ENCODE measurements at places on chromosomes 11 and 22.

DNA sequence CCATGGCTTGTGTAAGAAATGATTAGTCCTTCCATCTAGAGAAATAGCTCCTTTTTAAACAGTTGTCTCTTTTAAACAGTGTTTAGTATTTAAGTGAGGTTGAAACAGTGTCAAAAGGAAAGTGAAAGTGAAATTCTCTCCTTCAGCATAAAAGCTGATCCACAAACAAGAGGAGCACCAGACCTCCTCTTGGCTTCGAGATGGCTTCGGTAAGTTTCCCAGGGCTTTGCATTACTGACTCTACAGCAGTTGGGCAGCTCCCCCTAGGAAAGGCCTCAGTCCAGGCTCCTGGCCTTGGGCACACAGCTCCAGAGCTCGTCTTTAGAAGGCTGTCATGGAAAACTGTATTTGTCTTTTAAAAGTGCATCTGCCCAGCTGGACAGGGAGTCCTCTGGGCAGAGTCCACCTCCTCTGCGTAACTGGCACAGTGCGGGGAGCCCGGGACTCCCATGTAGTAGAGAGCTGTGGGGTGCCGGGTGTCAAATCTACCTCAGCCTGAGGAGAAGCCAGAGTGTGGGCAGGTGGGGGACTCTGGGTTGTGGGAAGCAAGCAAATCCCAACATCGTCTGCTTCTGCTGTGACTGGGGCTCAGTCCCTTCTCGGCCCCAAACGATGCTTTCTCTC is at the start of gene PLAAT4:
Gene PLAAT4, plus strand, starts transcription at position 140 of the 624 bp plus-strand sequence. Its CDS starts 61 bp downstream, at position 201.
- peak; percentile 74 for DNase-seq

- DNase-seq, result no peak
Measured at GRCh38 chr11:66593303-66593635, 284 bp downstream of the CCS start.

- no peak for DNase-seq
Measured at GRCh38 chr11:8756201-8756600, 73.6 kb downstream of the RPL27A start.

DNA sequence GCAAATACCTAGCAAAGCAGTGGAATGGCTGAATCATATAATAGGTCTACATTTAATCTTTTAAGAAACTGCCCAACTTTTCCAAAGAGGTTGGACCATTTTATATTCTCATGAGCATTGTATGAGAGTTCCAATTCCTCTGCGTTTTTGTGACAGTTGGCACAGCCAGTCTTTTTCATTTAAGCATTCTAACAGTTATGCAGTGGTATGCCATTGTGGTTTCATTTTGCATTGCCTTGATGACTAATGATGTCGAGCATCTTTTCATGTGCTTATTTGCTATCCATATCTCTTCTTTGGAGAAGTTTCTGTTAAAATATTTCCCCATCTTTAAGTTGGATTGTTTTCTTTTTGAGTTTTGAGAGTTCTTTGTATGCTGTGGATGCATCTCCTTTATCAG is 38.7 kb downstream of the EIF3F start:
- no peak for DNase-seq

DNA sequence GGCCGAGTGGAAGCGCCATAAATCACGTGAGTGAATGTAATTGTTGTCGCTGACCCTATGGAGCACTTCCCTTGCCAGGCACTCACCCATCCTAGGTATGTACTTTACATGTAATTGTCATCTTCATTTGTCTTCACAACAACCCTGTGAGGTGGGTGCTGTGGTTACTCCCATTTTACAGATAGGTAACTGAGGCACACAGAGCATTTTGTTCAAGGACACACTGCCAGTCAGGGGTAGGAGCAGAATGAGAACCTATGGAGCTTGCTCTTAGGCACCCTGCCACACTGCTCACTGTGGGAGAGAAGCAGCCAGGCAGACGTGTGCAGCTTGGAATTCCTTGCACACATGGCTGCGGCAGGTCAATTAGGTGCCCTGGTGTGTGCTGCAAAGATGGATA is 785 bp upstream of the EFCAB6 start:
- DNase-seq, result no peak

GRCh38 chr22:19397734-19398104 is 33.8 kb downstream of the HIRA start:
- no peak for DNase-seq

GRCh38 chr11:43269254-43269918 is 42.4 kb upstream of the API5 start:
- DNase-seq, result no peak

- no peak for DNase-seq
Measured at GRCh38 chr11:90330632-90331031, 107.8 kb upstream of the CHORDC1 start.

GRCh38 chr11:61516191-61516590 is 7.6 kb downstream of the LRRC10B start:
- no peak for DNase-seq

- DNase-seq, result no peak
Measured at GRCh38 chr11:36088266-36088972, 144.6 kb downstream of the LDLRAD3 start.

DNA sequence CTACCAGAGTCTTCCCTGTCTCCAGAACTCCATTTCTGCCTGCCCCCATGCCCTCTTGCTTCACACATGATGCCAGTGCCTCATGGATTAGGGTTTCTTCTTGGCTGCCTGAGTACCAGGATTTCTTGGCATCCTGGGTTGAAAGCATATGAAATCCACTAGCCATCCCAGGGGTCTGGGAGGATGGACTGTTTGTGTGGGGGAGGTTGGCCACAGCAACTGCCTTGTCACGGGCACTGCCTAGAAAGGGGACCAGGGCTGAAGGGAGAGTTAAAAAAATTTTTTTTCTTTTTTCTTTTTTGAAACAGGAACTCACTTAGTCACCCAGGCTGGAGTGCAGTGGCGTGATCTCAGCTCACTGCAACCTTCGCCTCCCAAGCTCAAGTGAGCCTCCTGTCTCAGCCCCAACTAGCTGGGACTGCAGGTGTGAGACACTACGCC is 4.2 kb downstream of the USP35 start:
- no peak for DNase-seq

DNA sequence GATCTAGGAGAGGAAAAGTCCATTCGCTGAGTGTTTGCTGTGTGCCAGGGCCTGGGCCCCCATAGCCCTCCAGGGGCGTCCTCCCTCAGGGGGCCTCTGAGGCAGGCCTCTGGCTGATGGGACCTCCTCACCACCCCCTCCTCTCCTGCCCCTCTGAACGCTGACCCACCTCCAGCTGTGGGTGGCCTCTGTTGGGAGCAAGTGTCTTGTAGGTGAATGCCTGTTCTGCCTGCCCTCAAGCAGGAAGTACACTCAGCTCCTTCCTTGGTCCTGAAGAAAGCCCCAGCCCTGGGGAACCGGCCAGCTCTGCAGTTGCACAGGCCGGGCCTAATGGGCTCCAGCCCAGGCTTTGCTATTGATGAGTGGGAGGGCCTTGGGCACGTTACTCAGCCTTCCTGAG is 3.5 kb downstream of the MYO7A start:
- DNase-seq, result no peak

DNA sequence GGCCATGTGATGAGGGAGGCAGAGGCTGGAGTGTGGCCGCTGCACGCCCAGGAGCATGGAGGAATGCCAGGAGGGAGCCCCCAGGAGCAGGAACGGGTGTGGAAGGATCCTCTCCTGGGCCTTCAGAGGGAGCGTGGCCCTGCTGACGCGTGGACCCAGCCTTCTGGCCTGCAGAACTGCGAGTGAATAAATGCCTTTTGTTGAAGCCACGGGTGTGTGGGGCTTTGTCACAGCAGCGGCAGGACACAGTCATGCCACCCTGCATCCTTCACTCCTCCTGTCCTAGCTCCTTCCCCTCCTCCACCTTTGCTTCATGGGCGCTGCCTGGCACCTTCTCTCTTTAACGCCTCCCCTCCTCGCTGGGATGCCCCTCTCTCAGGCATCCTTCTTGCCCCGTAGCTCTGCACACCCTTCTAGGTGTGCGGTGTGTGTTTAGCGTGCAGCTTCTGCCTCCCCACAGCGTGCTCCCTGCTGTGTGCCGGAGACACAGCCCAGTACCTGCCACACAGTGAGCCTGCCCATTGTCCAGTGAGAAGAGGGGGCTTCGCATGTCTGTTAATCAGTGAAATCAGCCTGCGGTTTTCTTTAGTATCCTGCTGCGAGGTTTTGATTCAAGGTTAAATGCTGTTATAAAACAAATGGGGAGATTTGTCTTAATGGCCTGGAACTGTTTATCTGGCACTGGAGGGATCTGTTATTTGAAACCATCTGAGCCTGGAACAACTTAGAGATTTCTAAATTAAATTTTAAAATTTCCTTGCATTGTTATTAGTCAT is 459.6 kb downstream of the TBC1D22A start:
- DNase-seq, result peak; percentile 1

GRCh38 chr11:29756871-29757270 is 260.0 kb downstream of the KCNA4 start:
- no peak for DNase-seq

- no peak for DNase-seq
Measured at GRCh38 chr22:36541831-36542411, 13.0 kb upstream of the EIF3D start.

DNA sequence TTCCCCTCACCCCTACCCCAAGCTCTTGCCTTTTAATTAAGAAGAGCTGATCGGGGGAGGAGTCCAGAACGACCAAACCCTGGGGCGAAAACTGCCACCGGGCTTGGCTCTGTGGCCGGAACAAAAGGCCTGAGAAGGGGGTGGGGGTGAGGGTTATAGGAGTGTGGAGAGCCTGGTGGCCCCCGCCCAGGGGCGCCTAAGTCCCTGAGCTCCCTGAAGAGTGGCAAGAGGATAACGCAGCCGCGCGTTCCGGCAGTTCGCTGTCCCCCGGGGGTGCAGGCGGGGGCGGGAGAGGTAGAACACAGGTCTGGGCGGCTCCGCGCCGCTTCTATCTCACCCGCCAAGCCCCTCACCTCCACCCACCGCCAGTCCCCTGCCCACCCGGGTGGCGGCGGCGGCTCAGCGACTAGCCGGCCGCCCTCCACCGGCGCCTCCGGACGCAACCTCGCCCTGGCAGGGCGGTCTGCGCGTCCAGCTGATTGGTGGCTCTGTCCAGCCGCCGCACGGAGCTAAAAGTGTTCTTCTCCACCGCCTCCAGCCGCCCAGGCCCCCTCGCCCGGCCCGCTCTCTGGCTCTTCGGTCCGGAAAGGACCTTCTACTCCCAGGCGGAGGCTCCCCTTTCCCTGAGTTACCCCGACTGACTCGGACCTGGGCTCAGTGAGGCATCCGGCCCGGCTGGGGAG is 18.7 kb upstream of the BDNF start:
- DNase-seq, result no peak

- no peak for DNase-seq
Measured at GRCh38 chr11:125273519-125274000, 109.0 kb downstream of the PKNOX2 start.

DNA sequence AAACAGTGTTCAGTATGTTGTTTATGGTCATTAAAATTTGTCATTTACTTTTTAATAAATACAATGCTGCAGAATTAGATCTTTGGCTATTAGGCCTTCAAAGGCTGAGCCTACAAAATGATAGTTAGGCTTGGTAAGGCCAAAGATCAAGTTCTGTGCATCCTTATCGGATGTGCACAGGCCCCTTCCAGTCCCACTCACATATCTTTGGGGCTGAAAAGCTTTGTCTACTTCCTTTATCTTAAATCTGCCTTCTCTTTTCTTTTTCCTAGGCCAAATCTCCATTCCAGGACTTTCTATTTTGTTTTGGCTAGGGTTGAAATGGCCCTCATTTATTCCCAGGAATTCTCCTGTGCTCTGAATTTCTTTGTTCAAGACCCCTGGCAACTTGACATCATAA is 3.4 kb upstream of the GLB1L2 start:
- DNase-seq, result no peak

- peak; percentile 80 for DNase-seq
Measured at GRCh38 chr11:110711776-110712658, at the start of gene ARHGAP20. Gene ARHGAP20 (minus strand): TSS chr11:110712437. CDS start chr11:110712231, 206 bp downstream.

GRCh38 chr11:113243696-113244095 is 70.7 kb upstream of the TTC12 start:
- DNase-seq, result no peak

DNA sequence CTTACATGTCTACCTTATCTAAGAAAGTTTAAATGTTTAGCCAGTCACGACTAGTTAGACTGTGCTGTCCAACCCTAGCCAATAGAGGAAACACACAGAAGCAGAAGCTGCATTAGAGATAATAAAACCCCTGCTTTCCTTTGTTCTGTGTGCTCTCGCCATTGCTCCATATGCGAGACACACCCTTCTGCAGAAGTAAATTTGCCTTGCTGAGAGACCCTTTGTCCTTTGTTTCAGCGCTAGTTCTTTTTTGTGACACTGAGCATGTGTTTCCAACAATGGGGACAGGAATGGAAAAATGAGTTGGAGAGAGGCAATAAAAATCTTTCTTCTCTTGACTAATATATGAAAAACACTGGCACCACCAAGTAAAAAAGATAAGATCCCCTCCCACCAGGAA is 18.1 kb upstream of the MS4A4E start:
- DNase-seq, result no peak

GRCh38 chr11:65692367-65692766 is 19.7 kb upstream of the KAT5 start:
- DNase-seq, result no peak

- DNase-seq, result no peak
Measured at GRCh38 chr11:12226093-12226492, 115.7 kb downstream of the MICAL2 start.

DNA sequence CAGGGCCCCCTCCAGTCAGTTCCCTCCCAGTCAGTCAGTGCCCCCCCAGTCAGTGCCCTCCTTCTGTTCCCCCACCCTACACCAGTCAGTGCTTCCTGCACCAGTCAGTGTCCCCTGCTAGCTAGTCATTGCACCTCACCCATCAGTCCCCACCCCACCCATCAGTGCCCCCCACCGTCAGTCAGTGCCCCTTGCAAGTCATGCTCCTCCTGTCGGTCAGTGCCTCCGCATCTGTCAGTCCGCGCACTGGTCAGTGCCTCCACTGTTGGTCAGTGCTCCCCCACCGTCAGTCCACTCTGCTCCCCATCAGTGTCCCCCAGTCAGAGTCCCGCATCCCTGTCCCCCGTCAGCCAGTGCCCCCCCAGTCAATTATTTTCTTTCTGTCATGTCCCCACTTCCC is 3.3 kb downstream of the PPP6R2 start:
- no peak for DNase-seq

- DNase-seq, result no peak
Measured at GRCh38 chr11:442611-443081, 835 bp upstream of the ANO9 start.

- DNase-seq, result no peak
Measured at GRCh38 chr22:22376352-22376706, 131.7 kb downstream of the VPREB1 start.

- no peak for DNase-seq
Measured at GRCh38 chr11:44645827-44646226, 80.4 kb downstream of the CD82 start.

DNA sequence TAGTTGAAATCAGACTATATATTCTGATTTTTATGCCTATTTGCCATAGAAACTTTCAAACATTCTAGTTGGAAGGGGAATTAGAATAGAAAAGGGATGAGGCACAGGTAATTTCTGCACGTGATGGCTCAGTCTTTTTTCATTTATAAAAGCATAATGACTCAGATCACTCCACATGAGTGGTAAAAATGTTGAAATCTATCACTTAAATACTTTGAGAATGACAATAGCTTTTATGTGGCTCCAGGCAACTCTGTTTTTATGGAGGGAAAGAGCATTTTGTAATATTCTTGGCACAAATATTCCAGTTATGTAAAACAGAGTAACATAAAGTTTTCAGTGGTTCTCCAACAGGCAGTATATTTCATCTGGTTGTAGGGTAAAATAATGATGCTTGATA is 5.9 kb upstream of the MMP3 start:
- DNase-seq, result no peak

GRCh38 chr11:122089111-122089510 is 26.9 kb downstream of the BLID start:
- no peak for DNase-seq

Data from Peyer's patch (tissue), 4 donors.